Stimulated activated CD4-positive, alpha-beta T cell treated with anti-CD3 and anti-CD28 coated beads, TNF-alpha, amount 100 ng/mL, for 48 hours (primary cell): ENCODE measurements at places on chromosomes 6 and 20.

- peak; percentile 25 for DNase-seq
Observed at GRCh38 chr6:36129941-36130666, at the start of gene MAPK13. TSS of gene MAPK13 (plus strand) at chr6:36130513. CDS start at chr6:36130583, 70 bp downstream.

GRCh38 chr6:168221000-168221399 is 98.6 kb downstream of the DACT2 start:
- DNase-seq, result no peak

- no peak for DNase-seq
Observed at GRCh38 chr20:61635721-61636455, 383.8 kb downstream of the CDH4 start.

GRCh38 chr20:49979030-49979832 is 3.5 kb upstream of the SNAI1 start:
- DNase-seq, result peak; percentile 41

- DNase-seq, result no peak
Observed at GRCh38 chr20:59018817-59019216, 412 bp upstream of the TUBB1 start.

GRCh38 chr6:57313009-57313408 is 4.4 kb upstream of the PRIM2 start:
- no peak for DNase-seq

DNA sequence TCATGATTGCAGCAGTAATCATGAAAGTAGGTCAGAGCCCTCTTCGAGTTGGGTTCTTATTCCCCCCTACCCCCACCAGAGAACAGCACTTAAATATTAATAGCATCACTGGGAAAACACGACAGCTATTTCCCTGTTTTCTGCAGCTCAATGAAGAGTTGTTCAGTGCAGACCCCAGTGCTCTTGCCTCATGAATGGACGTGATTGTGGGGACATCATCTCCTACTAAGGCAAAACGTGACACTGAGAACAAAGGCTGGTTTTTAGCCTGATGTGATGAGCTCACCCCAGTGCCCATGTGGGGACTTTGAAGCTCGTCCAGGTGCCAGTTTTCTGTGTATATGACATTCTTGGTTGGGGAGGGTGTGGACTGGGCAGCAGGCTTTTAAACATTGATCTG is 105.9 kb downstream of the SLC35F1 start:
- no peak for DNase-seq

DNA sequence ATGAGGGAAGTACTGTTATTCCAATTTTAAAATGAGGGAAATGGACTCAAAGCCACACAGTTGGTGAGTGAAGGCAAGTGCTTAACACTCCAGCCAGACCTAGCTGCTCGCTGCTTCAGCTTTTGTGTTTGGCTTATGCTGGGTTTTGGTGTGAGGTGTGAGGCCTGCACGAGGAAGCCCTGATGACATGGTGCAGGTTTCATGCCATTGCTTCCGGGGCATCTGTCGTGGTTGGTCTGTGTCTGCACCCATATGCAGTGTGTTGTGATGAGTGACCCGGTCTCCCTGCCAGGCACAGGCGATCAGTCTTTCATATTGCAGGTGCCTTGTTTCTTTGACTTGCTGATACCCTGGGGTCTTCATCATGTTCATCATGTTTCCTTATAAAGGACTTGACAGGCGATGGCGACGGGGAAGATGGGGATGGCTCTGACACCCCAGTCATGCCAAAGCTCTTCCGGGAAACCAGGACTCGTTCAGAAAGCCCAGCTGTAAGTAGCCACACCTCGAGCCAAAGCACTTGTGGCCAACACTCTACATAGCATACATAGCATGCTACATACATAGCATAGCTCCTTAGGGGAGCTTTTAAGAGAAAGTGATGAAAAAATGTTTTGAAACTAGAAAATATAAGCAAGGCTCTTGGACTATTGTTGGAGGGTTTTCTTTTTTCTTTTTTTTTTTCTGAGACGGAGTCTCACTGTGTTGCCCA is 22.3 kb downstream of the DNMT3B start:
- DNase-seq, result no peak

GRCh38 chr6:157779705-157780604 is 43.1 kb upstream of the SNX9 start:
- no peak for DNase-seq

DNA sequence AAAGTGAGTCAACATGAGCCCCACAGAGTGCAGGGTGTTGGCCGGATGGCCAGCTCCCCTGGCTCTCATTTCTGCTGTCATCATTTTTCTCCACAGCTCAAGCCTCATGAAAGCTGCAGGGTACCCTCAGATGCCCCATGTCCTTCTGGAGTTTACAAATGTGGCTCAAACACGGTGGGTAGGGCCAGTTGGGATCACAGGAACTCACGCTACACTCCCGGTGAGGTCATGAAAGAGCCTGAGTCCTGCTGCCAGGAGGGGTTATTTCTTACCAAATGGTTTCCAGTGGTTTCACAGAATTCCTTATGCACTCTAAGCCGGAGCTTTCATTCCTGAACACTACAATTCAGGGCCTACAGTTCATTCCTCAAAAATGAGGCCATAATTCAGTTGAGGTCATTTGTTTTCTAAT is 78.7 kb downstream of the TMEM170B start:
- DNase-seq, result no peak

DNA sequence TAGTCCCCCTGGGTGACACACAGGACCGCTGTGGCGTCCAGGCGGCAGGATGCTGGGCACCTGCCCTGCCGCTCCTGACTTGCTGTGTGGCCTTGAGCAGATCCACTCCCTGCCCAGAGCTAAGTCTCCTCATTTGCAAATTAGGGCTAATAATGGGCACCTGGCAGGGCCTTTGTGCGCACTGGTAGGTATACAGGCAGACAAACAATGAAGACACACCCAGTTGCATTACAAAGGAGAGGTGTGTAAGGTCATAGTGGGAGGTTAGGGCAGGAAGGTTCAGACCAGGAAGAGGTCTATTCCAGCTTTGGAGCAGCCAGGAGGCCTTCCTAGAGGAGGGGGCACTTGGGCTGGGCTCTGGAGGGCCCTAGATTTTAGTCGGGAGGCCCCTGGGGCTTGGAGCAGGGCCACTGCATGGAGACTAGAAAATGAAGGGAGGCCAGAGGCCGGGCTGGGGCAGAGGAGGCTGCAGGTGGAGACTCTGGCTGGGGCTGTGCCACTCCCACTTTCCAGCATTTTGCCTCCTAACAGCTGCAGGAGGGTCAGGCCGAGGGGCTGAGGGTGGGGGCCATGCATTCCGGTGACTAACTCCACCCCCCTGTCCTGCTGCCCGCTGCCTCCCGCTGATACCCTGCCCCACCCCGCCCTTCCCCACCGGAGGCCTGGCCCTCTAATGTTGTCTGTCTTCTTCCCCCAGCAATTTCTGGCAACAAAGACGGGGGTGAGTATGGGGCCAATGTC is 28.5 kb downstream of the MYH7B start:
- DNase-seq, result no peak

DNA sequence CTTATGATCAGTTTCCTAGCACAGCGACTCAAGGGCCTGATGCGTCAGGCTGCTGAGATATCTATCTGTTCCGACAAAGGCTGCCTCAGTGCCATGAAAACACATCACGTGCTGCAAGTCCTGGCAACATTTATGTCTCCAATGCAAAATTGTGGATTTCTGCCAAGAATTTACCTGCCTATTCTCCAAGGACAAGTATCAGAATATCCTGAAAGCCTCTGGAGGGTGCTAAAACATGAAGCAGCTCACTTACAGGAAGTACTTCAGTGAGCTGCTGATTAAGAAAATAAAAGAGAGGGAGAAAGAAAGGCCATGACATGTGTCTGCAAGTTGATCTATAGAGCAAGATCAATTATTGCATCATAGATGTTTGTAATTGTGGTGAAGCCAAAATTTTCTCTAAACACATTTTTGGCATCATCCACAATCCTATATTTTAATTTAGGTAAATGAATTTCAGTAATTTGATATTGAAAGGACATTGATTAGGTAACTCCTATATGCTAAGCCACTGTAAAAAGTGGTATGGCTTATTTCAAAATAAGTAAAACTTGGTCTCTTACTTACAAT is 25.8 kb upstream of the TPBG start:
- no peak for DNase-seq

- no peak for DNase-seq
Observed at GRCh38 chr6:157651731-157652490, 171.1 kb upstream of the SNX9 start.

DNA sequence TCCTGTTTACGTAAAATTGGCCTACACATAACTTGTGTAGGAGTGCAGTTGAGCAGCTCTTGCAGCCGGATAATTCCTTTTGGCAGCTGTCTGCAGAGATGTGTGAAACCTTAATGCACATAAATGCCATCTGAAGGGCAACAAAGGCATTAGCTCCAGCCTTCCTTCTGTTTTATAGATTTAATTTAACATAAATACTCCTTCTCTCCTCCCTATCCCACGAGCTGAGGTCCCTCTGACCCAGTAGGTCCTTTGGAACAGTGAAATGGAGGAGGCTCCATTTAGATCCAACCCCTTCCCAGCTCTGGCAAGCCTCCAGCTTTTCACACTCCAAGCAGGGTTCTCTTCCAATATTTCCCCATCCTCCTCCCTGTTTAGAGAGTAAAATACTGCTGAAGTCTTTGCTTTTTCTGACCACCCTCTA is 6.5 kb downstream of the PLEKHG1 start:
- no peak for DNase-seq

DNA sequence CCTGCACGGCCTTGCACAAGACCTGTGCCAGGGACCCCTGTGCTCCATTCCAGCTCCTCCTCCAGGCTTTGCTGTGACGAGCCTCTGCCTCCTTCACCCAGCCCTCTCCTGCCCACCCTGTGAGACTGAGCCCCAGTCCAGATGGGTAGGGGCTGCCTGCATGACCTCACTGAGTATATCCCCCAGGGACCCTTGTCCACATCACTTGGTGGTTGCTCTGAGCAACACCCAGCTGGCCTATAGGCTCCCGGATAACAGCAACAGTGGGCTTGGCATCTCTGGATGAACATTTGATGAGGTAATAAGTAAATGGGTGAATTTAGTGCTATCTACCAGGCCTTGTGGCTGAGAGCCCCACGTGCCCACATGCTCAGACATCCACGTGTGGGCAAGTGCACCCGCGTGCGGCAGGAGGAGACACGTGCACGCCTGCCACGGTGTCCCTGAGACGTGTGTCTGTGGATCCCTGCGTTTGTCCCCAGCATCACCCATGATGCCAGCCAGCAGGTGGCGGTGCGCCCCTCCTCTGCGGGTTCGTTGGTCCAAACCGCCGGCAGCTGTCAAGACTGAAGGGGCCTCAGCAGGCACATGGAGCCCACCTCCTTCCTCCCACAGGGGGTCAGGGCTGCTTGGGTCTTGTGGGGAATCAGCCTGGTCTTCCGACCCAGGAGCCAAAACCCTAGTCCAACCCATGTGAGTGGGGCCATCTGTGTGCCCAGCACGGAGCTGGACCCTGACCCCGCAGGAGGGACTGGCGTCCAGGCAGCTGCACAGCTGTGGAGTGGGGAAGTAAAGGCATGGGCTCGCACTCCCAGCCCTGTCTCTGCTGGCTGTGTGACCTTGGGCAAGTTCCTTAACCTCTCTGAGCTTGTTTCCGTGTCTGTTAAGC is 45.9 kb downstream of the FGD2 start:
- DNase-seq, result peak; percentile 85

GRCh38 chr20:6864740-6865139 is 97.3 kb downstream of the BMP2 start:
- no peak for DNase-seq

DNA sequence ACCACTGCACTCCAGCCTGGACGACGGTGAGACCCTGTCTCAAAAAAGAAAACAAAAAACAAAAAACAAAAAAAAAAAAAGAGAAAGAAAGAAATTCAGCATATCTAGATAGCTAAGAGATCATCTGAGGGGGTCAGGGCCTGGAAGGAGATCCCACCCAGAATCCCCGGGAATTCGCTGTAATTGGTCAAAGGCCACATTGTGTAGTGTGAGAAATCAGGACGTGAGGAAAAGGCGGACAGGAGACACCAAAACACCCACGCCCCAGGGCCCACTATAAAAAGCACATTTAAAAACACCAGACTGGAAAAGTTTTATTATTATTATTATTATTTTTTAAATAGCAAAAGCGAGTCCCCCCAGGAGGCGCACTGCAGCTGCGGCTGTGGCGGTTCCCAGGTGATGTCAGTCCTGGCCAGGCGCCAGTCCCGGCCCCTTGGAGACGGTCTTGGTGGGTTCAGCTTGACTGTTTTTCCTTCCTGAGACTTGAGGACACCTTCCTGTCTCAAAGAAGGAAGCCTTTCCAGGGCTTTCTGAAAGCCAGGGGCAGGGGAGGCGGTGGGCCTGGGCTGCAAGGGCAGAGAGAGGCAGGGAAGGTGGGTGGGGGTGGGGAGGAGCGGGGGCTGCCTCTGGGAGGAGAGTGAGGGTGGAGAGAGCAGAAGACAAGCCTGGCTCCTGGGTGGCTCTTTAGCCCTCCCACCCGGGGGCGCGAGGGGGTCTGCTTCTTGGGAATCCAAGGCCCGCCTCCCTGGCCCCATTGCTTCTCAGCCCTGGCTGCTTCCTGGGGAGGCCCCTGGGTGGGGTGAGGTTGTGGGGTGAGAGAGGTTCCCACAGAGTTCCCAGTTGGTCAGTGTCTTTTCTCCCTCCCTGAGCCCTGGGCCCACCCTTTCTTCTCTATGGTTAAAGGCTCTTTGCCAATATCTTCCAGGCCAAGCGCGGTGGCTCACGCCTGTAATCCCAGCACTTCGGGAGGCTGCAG is 14.5 kb downstream of the TCF15 start:
- DNase-seq, result no peak

- DNase-seq, result no peak
Observed at GRCh38 chr6:147676495-147677199, 168.2 kb downstream of the SAMD5 start.

- peak; percentile 23 for DNase-seq
Observed at GRCh38 chr20:31833130-31833930, 12.1 kb downstream of the FOXS1 start.

DNA sequence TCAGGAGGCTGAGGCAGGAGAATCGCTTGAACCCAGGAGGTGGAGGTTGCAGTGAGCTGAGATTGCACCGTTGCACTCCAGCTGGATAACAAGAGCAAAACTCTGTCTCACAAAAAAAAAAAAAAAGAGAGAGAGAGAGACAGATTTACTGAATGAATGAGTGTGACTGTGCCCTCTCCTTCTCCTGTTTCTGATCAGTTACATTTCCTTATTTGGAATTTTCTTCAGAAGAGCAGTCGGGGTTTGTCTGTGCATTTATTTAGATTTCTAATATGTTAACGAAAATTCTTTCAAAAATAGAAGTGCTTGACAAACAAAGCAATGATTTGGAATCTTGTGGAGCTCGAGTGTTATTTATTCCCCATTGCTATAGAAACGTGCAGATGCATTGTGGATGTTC is 6.4 kb upstream of the LRRN4 start:
- no peak for DNase-seq

GRCh38 chr6:14622085-14622484 is 504.5 kb downstream of the CD83 start:
- no peak for DNase-seq

GRCh38 chr6:73624896-73625295 is 28.9 kb downstream of the SLC17A5 start:
- no peak for DNase-seq

GRCh38 chr6:53038141-53038540 is 27.1 kb upstream of the FBXO9 start:
- no peak for DNase-seq

GRCh38 chr6:164104432-164104831 is 689.9 kb downstream of the QKI start:
- no peak for DNase-seq

- no peak for DNase-seq
Observed at GRCh38 chr20:57659517-57660180, 39.4 kb upstream of the ZBP1 start.
